ENCODE measurements at places on chromosomes 12 and 14.

GRCh38 chr12:3083921-3084347, 6.8 kb downstream of the TSPAN9 start:
- DNase-seq = no peak

GRCh38 chr12:108989376-108989775, 31.5 kb downstream of the SVOP start:
- no peak for DNase-seq

DNA sequence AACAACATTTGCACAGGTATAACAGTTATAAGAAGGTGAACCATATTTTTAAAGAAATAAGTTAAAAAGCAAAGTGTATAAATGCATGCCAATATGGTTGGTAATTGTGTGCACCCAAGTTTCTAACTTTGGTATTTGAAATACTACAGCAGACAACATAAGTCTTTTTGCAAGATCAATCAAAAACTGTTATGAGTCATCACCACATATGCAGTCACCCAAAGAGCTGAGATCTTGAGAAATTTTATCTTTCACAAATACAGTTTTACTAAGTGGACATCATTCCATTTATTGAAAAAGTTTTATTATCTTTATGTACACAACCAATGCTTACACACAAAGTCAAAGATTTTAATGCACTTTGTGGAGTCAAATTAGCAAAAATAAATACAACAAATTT, 7.0 kb upstream of the ACSS3 start:
- DNase-seq = no peak

DNA sequence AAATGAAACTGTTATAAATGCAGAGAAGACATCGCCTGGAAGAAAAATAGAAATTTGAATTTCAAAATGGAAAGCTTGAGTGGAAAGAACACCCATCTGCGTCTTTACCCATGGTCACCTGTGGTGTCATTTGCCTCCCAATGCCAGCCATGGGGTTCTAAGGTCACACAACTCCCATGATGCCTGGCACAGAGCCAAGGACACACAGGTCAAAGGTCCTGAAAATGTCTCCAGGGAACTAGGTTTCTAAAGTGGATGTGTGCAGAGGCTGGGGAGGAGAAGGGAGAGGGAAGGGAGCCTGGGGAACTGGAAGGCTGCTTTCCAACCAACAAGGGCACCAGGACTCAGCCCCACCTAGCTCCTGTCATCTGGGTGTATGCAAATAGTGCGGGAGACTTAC, 724.0 kb upstream of the TMEM132C start:
- DNase-seq = no peak

DNA sequence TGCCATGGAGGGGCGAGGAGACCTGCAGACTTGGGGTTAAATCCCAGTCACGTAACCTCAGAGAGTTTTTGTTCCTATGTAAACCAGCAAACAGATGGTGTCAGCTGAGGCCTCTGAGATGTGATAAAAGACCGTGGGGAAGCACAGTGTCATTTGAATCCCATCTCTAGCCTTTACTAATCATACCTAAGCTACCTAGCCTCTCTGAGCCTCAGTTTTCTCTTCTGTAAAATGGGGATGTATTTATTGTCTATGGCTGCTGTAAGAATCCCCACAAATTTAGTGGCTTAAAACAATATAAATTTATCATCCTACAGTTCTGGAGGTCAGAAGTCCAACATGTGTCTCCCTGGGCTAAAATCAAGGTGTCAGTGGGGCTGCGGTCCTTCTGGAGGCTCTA, 33.9 kb downstream of the FOXN4 start:
- DNase-seq = no peak

DNA sequence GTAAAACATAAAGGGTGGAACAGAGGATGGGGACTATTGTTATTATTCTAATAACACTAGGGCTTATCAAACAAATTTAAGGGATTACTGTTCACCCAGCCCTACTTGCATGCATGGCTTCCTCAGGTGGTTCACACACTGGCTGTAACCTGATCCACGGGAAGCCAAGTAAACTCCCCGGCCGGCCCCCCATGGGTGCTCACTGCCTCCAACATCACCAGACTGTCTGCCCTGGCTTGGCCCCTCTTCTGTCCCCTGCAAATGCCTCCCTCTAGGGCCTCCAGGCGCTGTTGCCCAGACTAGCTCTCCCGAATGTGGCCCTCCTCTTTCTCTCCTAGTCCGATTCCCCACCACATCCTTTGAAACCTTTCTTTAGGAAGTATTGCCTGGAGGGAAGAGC, 18.6 kb downstream of the FAIM2 start:
- no peak for DNase-seq

- no peak for DNase-seq
These were observed 109.4 kb upstream of the ATF7IP start for GRCh38 chr12:14256121-14256520.

DNA sequence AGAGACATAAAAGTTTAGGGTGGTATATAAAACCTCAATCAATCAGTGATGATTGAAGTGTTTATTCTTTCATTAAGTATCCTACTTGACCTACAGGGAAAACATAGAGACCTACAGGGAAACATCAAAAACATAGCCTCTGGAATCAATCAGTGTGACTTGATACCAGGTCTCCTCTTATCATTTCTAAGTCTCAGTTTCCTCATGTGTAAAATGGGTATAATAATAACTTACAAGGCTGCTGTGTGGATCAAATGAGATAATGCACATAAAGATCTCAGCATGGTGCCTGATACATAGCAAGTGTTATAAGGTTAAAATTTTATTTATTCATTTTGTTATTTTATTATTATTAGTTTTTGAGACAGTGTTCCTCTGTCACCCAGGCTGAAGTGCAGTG, 22.2 kb upstream of the GNPTAB start:
- no peak for DNase-seq

DNA sequence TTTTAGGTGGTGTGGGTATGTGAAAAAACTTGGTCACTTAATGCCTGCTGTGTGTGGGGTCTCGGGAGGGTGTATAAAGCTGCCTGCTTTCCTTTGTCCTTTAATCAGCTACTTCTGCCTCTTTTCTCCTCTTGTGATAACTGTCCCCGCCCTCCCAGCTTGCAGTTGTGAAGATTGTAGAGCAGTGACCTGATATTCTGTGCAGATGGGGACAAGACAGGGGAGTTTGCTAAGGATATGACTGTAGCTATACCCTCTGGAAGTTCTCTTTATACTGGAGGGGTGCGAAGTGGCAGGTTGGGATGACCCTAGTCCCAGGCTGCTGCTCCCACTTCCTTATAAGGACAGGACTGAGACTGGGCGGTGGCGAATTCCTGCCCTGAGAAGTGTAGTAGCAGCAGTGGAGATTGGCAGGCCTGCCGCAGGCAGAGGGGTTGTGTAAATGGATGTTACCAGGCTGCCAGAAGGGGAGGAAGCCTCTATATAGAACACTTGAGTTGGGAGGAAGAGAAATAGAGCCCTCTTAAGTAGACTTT, 835 bp downstream of the MYL6 start:
- peak; percentile 33 for DNase-seq

DNA sequence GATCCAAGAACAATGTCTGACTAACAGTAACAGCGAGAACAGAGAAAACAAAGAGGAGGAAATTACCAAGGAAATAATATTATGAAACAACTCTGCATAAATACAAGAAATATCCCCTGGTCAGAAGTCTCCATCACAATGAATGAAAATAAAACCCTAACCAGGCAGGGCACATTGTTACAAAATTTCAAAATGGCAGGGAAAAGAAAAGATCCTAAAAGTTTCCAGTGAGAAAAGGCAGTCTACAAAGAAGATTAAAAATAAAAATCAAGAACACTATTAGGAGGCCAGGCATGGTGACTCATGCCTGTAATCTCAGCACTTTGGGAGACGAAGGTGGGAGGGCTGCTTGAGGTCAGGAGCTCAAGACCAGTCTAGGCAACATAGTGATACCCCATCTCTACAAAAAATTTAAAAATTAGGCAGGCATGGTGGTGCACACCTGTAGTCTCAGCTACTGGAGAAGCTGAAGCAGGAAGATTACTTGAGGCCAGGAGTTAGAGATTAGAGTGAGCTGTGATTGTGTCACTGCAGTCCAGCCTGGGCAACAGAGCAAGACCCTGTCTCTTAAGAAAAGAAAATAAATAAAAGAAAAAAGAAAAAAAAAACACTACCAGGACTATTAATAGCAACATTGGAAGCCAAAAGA, 47.8 kb downstream of the FERMT2 start:
- DNase-seq = no peak

DNA sequence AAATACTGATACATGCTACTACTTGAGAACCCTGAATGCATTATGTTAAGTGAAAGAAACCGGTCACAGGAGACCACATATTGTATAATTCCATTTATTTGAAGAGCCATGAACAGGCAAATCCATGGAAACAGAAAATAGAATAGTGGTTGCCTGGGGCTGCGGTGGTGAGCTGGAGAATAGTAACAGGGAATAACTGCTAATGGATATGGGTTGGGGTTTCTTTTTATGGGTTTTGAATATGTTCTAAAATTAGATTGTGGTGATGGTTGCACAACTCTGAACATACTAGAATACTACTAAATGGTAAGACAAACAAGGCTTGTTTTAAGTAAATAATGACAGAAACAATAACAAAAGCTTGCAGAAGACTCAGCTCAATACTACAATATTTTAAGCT, 293.0 kb downstream of the BTG1 start:
- no peak for DNase-seq

DNA sequence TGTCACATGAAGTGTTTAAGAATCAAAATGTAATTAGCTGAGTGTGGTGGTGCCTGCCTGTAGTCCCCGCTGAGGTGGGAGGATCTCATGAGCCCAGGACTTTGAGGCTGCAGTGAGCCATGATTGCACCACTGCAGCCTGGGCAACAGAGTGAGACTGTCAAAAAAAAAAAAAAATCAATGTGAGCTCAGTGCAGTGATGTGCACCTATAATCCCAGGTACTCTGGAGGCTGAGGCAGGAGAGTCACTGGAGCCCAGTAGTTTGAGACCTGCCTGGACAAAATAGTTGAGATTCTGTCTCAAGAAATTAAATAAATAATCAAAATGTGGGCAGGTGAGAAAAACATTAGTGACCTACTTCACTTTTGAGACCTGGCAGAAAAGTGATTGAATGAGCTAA, 140.0 kb downstream of the MON2 start:
- no peak for DNase-seq

DNA sequence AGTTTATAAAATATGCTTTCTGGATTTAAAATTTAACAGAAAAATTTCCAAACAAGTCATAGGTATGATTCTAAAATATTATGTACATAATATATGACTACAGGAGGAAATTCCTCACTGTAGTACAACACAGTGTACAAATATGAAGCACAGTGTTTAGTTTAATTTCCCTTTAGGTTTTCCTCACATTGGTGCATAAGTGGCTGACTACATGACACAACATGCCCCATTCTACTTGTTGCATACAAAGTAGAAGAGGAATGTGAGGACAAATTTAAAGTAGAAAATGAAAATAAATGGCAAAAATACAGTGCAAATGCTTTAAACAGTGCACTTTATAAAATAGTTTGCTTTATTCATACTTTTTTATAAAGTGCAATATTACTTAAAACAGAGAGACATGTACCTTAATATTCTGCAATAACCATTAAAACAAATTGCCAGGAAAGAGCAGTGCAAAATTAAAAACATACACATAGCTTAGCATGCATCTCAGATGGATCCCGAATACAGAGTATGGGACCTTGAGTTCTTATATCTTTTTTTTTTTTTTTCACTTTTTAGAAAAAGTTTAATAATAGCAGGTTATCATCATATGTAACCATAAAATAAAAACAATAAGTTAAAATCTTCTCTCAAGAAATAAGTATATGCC, 54.8 kb upstream of the TTC7B start:
- DNase-seq = no peak

GRCh38 chr12:42987216-42987650, 397.7 kb upstream of the PRICKLE1 start:
- DNase-seq = no peak

GRCh38 chr14:64718762-64719161, 14.5 kb downstream of the PLEKHG3 start:
- DNase-seq = no peak

- DNase-seq = no peak
These were observed 181.5 kb upstream of the PELI2 start for GRCh38 chr14:55936691-55937090.

- DNase-seq = no peak
These were observed 51.3 kb downstream of the CCDC85C start for GRCh38 chr14:99552572-99553216.

DNA sequence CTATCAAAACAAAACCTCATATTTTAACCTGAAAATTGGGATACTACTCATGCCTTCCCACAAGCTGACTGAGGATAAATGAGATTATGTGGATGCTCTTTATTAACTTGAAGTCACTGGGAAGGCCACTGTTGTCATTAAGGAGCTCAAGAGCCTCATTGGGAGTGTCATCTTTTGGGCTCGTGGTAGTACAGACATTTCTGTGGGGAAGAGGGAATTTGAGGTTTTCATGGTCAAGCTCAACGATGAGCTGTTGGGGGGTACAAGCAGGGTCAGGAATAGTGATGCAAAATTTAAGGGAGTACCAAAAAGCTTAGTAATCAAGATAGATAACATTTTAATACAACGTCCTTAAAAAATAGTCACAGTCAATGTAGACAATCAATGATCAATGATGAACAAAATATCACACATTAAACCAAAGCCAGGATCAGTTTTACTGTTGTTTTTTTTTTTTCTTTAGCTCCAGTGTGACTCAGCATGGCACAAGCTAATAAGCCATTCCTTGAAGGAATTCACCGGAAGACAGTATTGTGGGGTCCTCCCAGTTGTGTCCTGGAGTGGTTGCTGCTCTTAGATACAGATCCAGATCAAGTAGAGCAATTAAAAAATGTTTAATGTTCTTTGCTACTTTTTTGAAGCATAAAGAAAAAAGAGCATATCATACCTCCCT, 130.9 kb downstream of the C12orf75 start:
- DNase-seq = no peak

- DNase-seq = no peak
These were observed 23.2 kb downstream of the PRKCH start for GRCh38 chr14:61344437-61345150.

- DNase-seq = no peak
These were observed 413.0 kb downstream of the AEBP2 start for GRCh38 chr12:19852100-19852855.

DNA sequence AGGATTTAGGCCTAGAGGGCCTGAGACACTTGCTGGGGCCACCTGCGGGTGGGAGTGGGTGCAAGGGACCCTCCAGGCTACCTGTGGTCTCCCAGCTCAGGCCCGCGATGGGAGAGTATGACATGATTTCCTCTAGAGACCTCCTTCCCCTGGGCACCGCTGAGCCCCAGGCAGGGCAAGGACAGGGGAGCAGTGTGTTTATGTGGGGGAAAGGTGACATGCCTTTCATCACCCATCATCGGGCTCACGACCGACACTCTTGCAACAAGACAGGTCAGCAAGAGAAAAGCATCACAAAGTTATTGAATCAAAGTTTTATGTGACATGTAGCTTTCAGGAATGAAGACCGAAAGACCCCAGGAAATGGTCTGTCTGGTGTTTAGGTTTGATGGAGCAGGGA, 19.9 kb downstream of the SH2B3 start:
- no peak for DNase-seq

- no peak for DNase-seq
These were observed 2.7 kb downstream of the CLEC12A start for GRCh38 chr12:9973949-9974348.

- peak; percentile 89 for DNase-seq
These were observed 10.4 kb upstream of the GPR132 start for GRCh38 chr14:105075379-105076295.

- DNase-seq = no peak
These were observed 210.7 kb upstream of the TMEM132C start for GRCh38 chr12:128056136-128056801.

GRCh38 chr12:58818546-58818945, 101.8 kb downstream of the LRIG3 start:
- DNase-seq = no peak

All from RPMI8226 (cell line).